ENCODE measurements at places on chromosomes 11 and 22.
A peak's percentile ranks its signal among the peaks of the same experiment; 100 is the strongest.

DNA sequence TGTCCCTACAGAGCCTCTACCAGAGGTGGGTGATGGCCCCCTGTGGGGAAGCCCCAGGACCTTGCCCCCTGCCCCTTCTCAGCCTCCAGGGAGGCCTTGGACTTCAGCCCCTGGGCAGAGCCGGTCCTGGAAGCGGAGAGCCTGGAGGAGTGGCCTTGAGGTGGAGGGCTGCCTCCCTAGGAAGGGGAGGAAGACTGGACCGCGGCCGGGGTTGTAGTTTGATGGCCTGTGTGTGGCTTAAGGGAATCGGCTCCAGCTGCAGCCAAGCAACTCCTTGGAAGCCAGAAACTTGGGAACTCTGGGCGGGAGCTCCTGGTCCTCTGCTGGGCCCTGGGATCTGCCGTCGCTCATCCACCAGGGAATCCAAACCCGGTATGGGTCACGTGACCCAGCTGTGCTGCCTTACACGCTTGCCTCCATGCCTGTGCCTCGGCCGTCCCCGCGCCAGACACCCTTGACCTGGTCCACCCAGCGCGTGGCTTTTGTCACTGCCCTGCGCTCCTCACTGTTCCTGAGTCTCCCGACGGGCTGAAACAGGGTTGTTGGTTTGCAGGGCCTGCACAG, 23.5 kb upstream of the ARHGAP8 start:
- no peak for DNase-seq

- no peak for DNase-seq
Observed at GRCh38 chr11:76269247-76269646, 62.9 kb upstream of the WNT11 start.

- DNase-seq, result no peak
Observed at GRCh38 chr11:20739107-20739506, 69.7 kb downstream of the NELL1 start.

DNA sequence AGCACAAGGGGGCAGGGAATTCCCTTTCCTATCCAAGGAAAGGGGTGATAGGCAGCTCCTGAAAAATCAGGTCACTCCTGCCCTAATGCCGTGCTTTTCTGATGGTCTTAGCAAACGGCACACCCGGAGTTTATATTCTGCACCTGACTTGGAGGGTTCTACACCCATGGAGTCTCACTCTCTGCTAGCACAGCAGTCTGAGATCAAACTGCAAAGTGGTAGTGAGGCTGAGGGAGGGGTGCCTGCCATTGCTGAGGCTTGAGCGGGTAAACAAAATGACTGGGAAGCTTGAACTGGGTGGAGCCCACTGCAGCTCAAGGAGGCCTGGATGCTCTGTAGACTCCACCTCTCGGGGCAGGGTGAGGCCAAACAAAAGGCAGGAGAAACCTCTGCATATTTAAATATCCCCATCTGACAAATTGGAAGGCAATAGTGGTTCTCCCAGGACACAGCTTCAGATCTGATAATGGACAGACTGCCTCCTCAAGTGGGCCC, 194.7 kb downstream of the OR4A47 start:
- DNase-seq, result no peak

DNA sequence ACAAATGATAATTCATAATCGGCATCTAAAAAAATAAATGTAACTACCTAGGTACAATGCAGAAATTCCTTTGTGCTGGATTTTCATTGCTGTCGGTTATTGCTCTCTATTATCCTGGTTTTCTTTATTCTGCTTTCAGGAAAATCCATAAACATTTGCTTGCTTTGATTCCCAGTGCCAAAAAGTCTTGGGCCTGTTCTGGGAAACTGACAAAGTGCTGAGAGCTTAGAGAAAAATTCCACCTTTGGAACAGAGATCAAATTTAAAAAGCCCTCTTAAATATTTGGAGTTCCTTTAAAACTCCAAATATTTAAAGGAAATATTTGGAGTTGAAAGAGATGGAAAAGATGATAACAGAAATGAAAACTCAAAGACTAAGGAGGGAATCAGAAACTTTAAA, 87.3 kb upstream of the ZBED5 start:
- DNase-seq, result no peak

DNA sequence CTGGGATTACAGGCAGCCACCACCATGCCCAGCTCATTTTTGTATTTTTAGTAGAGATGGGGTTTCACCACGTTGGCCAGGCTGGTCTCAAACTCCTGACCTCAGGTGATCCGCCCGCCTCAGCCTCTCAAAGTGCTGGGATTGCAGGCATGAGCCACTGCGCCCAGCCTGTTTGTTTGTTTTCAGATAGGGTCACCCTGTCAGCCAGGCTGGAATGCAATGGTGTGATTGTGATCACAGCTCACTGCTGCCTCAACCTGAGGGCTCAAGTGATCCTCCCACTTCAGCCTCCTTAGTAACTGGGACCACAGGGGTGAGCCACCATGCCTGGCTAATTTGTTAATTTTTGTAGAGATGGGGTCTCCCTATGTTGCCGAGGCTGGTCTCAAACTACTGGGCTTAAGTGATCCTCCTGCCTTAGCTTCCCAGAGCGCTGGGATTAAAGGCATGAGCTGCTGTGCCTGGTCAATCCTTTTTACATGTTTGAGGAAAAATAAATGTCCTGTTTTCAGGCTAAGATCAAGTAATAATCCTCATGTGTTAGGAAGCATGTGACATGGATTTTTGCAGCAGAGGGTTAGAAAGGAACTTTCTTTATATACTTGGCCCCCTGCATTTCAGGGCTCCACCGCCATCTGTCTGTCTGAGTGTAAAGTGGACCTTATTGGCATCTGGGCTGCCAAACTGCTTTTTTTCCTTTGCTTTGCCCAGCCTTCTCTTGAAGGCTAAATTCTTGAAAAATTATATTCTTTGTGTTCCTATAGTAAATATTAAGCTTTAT, 4.8 kb upstream of the SLC3A2 start:
- no peak for DNase-seq

DNA sequence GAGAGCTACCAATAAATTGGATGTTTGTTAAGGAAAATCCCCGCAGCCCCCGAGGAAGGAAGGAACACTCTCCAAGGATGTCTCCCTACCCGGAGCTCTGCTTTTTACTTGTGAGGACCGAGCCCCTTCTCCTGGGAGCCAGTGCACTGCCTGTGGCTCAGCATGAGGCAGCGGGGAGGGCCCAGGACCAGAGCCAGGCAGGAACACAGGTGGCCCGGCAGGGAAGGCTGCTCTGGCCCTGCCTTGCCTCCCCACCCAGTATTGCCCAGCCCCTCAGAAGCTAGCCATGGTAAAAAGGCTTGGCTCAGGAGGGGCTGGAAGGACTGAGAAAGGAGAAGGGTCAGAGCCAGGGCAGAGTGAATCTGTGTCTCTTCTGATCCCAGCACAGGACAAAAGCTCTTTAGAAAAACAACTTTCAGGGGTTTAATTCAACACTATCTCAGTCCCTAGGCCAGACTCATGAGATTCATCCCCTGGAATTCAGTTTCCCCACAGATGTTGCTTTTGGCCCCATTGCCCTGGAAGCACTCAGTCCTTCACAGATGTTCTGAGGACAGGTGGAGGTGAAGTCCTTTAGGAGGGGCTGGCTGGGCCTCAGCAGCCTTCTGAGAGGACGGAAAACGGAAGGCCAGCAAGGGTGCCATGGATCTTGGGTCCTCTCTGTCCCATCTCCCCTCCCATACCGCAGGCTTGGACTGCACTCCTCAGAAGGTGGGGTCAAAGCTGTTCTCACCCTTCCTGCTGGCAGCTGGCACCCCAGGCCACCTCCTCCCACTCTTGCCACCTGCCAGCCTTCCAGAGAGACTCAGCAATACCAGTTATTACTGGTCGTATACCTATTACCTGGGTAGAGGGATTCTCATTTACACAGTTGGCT, 318.9 kb downstream of the NTM start:
- no peak for DNase-seq

GRCh38 chr22:18983120-18983651, 47.1 kb upstream of the PRODH start:
- DNase-seq, result no peak

DNA sequence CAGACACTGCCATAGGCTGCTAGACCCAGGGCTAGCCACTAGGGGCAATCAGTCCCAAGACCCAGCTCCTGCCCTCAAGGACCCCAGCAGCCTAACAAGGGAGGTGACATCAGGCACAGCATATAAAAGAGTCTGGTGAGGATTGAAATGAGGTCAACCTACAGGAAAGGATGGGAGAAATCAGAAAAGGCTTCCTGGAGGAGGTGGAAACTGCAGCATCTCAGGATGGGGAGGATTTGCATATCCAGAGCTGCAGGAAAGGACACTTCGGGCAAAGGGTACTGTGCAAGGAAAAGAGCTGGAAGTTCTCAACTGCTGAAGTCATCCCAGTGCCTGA, 2.9 kb upstream of the ARFGAP2 start:
- DNase-seq, result peak; percentile 32

DNA sequence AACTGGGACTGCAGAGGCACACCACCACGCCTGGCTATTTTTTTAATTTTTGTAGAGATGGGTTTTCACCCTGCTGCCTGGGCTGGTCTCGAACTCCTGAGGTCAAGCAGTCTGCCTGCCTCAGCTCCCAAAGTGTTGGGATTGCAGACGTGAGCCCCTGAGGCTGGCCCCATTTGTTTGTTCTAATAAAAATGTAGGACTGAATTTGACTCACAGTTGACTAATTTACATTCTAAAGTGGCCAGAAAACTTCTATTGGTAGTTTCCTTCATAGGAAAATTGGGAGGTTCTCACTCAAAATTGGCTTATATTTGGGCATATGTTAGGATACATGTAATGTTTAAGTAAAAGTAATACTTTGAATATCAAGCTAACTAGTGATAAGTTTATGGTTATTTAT, 35.0 kb downstream of the PPFIA1 start:
- no peak for DNase-seq

DNA sequence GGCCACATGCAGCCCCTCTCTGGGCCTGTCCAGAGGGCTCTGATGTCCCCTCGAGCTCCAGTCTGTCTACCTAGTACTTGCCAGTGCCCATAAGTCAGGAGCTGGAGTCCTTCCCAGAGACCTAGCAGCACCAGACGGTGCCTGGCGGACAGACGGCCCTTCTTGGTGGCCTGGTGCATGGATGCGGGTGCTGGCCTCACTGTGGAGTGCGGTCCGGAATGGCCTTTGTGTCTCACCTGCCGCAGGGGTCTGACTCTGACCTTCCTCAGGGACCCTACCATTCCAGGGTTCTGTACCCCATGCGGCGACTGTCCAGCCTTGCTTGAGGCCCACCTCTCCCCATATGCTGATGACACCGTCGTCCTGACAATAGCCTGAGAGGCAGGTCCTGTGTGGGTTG, 29.4 kb upstream of the SMIM38 start:
- no peak for DNase-seq

GRCh38 chr11:954392-955153, 28.9 kb downstream of the AP2A2 start:
- no peak for DNase-seq

DNA sequence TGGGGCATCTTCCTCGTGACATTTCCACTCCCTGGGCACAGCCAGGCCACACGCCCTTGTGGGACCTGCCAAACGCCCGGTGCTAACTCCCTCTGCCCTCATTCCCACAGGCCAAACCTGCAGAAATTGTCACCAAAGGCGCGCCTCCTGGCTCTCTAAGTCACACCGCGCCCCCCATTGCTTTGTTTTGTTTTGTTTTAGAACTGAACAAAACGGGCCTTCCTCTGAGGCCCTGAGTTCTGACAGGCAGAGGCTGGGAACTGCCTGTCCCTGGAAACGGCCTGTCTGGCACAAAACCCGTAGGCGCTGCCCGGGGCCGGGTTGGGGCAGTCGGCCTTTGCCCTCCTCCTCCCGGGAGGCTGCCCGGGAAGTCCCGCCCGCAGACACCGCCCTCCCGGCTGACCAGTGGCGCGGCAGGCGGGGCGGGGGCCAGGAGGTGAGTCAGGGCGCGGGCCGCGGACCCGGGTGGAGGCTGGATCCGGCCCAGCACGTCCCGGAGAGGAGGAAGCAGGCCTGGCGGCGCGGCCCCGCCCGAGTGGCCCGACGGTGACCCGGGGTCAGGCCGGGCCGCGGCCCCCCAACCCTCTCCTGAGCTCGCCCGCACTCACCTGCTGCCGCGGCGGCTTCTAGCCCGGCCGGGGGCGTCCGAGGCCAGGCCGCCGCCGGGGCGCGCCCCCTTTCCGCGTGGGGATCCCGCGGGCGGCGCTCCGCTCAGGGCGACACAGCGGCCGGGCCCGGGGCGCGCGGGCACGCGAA, 465 bp downstream of the SUN2 start:
- peak; percentile 27 for DNase-seq

DNA sequence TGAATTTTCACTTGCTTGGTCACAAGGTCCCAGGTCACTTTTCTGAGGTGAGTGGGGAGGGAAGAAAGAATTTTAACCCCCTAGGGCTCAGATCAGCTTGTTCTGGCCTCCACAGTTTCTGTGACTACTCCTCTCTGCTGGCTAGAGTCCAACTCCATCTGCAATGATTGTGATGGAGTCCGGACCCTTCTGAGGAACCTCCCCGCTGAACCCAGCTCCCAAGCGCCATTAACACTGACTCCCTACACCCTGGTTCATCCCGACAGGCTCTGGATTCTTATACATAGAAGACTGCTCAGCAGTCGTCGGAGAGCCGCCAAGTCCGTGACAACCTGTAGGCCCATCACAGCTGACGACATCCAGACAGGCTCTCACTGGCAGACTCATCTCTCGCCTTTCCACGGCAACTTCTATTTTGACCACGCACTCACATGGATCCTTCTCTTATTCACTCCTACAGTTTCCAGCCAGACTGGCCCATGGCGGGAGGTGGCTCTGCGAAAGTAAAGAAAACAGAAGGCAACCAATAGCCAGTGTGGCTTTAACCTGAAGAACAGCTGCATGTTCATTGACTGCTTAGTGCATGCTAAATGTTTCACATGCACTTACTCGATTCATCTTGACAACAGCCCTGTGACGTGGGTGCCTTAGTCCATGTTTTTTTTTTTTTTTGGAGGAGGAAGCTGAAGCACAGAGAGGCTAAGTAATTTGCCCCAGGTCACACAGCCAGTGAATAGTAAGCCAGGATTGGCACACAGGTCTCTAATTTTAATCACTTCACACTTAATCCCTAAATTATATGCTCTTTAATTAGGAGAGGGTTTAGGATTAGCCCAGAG, 68.0 kb upstream of the PRDM11 start:
- DNase-seq, result no peak

GRCh38 chr22:48600171-48600570, 1227.5 kb downstream of the BRD1 start:
- no peak for DNase-seq

- DNase-seq, result no peak
Observed at GRCh38 chr11:116930177-116930576, 92.8 kb upstream of the APOA1 start.

GRCh38 chr11:107293677-107294344, 163.8 kb downstream of the CWF19L2 start:
- no peak for DNase-seq

- no peak for DNase-seq
Observed at GRCh38 chr11:43997022-43997660, 50.6 kb upstream of the ACCSL start.
